ENCODE measurements at places on chromosomes 13 and 19. TPM values are rescaled to one million over a fixed set of nuclear protein-coding genes. Genes with fewer than 3 reads are reported as not detected.

- no peak overlapping the region for H3K27ac ChIP-seq
- DNase-seq = peak; percentile 76
- no peak overlapping the region for H3K4me3 ChIP-seq
- H3K36me3 ChIP-seq = no peaks in the 10 kb centered on the region
- H3K4me1 ChIP-seq = no peaks in the 10 kb centered on the region
Observed at GRCh38 chr13:37109051-37109678, 3.7 kb upstream of the CSNK1A1L start.

Gene RYR1
- total RNA-seq = not detected

Gene ASF1B
- 39.1 TPM for total RNA-seq

Gene WDR87
- not detected for total RNA-seq

DNA sequence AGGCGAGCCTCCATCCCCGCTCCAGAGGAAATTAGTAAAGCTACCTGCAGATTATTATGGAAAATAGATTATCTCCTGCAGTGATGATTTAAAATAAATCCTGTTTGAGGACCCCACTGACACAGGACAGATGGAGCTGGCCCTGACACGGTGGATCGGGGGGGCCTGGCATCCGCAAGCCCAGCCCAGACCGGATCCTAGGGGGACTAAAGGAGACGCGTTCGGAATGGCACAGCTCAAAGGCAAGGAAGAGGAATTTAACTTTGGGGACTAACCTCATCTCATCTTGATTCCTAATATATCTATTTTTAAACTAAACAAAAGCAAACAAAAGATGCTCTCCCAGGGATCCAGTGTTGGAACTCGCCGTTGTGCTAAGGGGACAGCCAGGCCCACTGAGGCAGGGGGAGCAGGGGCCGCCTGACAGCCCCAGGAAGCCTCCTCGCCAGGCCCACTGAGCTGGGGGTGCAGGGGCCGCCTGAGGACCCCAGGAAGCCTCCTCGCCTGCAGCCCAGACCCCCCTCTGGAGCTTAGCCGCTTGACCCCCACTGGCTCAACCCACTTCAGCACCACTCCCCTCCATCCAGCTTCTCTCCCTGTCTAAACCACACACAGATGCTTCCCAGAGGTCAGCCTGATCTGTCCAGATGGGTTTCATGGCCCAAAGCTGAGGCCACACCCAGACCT is 78.6 kb downstream of the SPACA7 start:
- no peak overlapping the region for H3K27ac ChIP-seq
- H3K27me3 ChIP-seq = no peaks in the 10 kb centered on the region
- H3K36me3 ChIP-seq = no peaks in the 10 kb centered on the region
- no peak for DNase-seq

DNA sequence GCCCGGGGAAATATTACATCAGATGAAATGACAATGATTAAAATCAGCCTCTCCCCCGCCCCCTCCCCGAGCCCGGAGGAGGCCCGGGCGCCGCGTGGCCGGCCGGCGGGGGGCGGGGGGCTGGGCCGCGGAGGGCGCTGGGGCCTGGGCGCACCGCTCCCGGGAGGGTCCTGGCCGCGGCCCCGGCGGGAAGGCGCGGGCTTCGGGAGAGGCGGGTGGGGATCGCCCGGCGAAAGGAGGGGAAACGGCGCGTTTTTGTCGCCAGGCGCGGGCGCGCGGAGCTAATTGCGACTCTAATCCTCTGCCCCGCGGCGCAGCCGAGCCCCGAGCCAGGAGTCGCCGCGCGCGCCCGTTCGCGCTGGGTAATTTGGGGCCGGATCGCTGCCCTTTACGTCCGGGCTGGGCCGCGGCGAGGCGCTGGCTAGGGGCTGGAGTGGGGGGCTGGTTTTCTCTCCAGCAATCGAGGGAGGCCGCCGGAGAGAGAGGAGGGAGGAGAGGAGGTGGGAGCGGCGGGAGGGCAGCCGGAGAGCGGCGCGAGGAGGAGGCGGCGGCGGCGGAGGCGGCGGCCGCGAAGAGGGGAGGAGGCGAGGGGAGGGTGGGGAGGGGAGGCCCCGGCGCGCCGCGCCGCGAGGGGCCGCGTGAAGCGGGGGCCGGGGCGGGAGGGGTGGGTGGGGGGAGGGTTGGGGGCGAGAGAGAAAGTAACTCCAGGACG is at the start of gene KCTD15:
TSS of gene KCTD15 (plus strand) at position 707 of the 712 bp plus-strand sequence. CDS start 3,585 bp downstream, outside the sequence.
- peaks cover 17% of the 10 kb centered on the region for H3K4me1 ChIP-seq
- peak; percentile 45 for DNase-seq
- H3K27ac ChIP-seq = peak within 1 kb of the TSS; percentile 83
- no peaks in the 10 kb centered on the region for H3K27me3 ChIP-seq
- peak within 1 kb of the TSS; percentile 59 for H3K4me3 ChIP-seq
- H3K36me3 ChIP-seq = peaks cover 6% of the 10 kb centered on the region

Gene KLC3
- total RNA-seq = not detected

GRCh38 chr13:102117175-102117831 is 284.5 kb downstream of the FGF14 start:
- H3K4me3 ChIP-seq = no peak overlapping the region
- H3K27me3 ChIP-seq = no peaks in the 10 kb centered on the region
- H3K4me1 ChIP-seq = no peaks in the 10 kb centered on the region
